ENCODE measurements at places on chromosomes 16 and 17. TPM values are rescaled to one million over a fixed set of nuclear protein-coding genes. Genes with fewer than 3 reads are reported as not detected.

- DNase-seq: no peak
- H3K36me3 ChIP-seq: no peaks in the 10 kb centered on the region
- no peaks in the 10 kb centered on the region for H3K27me3 ChIP-seq
- no peak overlapping the region for H3K27ac ChIP-seq
- no peaks in the 10 kb centered on the region for H3K4me1 ChIP-seq
These were observed 12.6 kb downstream of the NXPH3 start for GRCh38 chr17:49588312-49588711.

DNA sequence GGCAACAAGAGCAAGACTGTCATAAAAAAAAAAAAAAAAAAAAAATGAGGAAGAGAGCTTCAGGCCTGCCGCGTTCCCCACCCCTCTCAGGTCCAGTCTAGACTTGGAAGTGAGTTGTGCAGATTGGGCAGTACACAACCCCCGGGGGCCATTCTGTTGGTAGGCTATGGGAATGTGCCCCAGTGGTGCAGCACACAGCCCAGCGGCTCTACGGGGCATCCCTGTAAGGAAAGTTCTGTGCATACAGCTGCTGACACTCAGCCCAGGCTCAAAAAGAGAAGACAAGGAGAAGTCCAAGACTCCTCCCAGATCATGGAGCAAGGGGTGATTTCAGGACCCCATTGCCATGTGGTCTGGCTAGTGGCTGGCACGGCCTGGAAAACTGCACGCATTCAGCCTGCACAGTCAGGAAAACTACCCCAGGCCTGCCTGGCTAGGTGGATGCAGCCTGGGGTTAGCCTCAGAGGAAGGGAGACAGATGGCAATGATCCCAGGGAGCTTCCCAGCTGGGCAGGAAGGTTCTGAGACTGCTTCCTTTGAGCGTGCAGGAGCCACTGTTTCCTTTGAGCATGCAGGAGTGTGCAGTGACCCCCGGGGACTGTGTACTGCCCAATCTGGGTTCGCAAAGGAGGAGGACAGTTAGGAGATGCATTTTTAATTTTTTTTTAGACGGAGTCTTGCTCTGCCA lies 44.8 kb downstream of the PECAM1 start:
- no peaks in the 10 kb centered on the region for H3K36me3 ChIP-seq
- no peak for DNase-seq
- no peak overlapping the region for H3K4me3 ChIP-seq
- no peak overlapping the region for H3K27ac ChIP-seq
- H3K27me3 ChIP-seq: no peaks in the 10 kb centered on the region

CACNG3 gene
- not detected for total RNA-seq

GRCh38 chr16:83586461-83587200 lies 221.1 kb upstream of the HSBP1 start:
- no peak overlapping the region for H3K27ac ChIP-seq
- no peak overlapping the region for H3K4me3 ChIP-seq
- DNase-seq: no peak
- H3K27me3 ChIP-seq: no peaks in the 10 kb centered on the region
- H3K4me1 ChIP-seq: no peaks in the 10 kb centered on the region

GRCh38 chr17:73278465-73279453 lies 17.1 kb upstream of the CPSF4L start:
- H3K4me3 ChIP-seq: no peak overlapping the region
- no peaks in the 10 kb centered on the region for H3K27me3 ChIP-seq
- peaks cover 15% of the 10 kb centered on the region for H3K4me1 ChIP-seq

- no peaks in the 10 kb centered on the region for H3K36me3 ChIP-seq
- no peak overlapping the region for H3K27ac ChIP-seq
- no peak overlapping the region for H3K4me3 ChIP-seq
- peaks cover 2% of the 10 kb centered on the region for H3K4me1 ChIP-seq
- DNase-seq: no peak
- no peaks in the 10 kb centered on the region for H3K27me3 ChIP-seq
These were observed 65.2 kb downstream of the PRMT7 start for GRCh38 chr16:68375801-68376536.

DNA sequence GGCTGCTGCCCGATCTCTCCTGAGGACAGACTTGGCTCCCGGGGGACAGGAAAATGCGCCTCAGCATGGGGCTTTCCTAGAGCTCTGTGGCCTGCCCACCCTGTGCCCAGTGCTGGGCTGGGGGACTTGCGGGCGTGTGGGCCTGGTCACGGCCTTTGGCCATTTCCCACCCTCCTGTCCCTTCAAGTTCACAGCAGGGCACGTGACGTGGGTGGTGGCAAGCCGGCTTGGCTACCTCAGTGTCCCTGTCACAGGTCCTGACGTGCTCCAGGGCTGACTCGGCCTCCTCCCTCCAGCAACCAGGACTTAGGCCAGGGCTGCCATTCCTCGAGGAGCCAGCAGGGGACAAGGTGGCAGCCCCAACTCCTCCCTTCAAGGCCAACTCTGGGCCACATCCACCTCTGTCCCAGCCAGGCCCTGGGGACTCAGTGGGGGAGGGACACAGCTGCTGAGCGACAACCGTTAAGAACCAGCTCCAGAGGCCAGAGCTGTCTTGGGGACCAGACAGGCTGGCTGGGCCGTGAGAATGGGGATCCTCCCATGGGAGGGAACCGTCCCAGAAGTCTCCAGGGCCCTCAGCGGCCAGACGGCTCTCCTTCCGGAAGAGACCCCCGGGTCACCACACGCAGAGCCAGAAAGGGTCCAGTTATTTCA lies 981 bp upstream of the UNC13D start:
- peaks cover 16% of the 10 kb centered on the region for H3K4me1 ChIP-seq
- DNase-seq: peak; percentile 92
- H3K36me3 ChIP-seq: peaks cover 23% of the 10 kb centered on the region
- peak overlapping the region; percentile 84 for H3K27ac ChIP-seq

All from prostate gland (tissue), 2 donors.